Thyroid gland (tissue), 4 donors: ENCODE measurements at places on chromosomes 3 and 15. TPM values are rescaled to one million over a fixed set of nuclear protein-coding genes. Genes with fewer than 3 reads are reported as not detected.

MRAS gene
- total RNA-seq = 56.4 TPM

SLC22A13 gene
- total RNA-seq = 0.54 TPM

MAP2K5 gene
- total RNA-seq = 20.0 TPM

GRCh38 chr3:102714567-102714966, 279.8 kb downstream of the ZPLD1 start:
- H3K27me3 ChIP-seq = no peaks in the 10 kb centered on the region
- no peak for DNase-seq
- H3K4me1 ChIP-seq = no peaks in the 10 kb centered on the region
- no peak overlapping the region for H3K27ac ChIP-seq
- H3K4me3 ChIP-seq = no peak overlapping the region

DNA sequence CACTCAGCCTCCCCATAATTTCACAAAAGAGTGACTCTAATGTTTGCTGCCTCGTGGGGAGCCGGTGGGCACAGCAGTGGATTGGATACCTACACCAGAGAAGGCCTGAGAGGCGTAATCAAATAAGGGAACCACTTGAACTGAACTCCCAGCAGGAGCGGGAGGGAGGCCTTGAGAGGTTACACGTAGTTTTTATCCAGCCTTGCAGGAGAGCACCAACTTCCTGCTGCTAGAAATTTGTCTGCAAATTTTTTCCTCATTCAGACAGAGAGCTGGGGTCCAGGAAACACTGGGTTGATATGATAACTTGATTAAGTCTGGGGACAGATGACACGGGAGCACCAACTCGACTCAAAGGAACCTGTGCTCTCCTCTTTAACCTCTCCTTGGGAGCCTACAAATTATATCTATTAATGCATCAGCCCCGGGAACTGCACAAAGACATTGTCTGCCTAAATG, 69.8 kb downstream of the HES1 start:
- DNase-seq = peak; percentile 70
- H3K4me1 ChIP-seq = peaks cover 52% of the 10 kb centered on the region
- H3K27ac ChIP-seq = peak overlapping the region; percentile 66
- H3K4me3 ChIP-seq = no peak overlapping the region

DNA sequence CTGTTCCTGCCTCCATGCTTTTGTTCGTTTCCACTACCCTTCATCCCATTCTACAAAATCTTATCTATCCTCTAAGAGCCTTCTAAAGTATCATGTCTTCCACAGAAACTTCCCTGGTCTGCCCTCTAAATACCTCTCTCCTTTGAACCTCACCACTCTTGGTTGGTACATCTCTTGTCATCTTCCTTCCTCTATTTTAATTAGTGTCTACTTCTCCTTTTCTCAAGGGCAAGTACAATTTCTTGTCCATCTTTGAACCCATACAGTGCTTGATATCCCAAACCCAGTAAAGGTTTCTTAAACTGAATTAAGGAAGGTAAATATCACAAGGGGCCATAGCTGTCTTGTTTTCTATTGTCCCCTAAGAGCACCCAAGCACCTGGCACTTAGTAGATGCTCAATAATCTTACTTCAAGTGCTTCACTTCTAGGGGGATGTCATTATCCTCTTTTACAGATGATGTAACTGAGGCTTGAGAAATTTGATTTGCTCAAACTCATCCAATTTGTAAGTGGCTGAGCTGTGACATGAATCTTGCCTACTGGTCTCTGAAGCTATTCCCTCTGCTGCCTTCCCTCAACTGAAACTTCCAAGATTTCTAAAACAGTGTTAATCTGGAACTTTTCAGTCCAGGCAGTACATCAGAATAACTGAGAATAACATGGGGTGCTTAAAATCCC, 2.6 kb upstream of the DAPK2 start:
- no peaks in the 10 kb centered on the region for H3K27me3 ChIP-seq
- DNase-seq = no peak
- H3K36me3 ChIP-seq = no peaks in the 10 kb centered on the region
- no peak overlapping the region for H3K4me3 ChIP-seq

DNA sequence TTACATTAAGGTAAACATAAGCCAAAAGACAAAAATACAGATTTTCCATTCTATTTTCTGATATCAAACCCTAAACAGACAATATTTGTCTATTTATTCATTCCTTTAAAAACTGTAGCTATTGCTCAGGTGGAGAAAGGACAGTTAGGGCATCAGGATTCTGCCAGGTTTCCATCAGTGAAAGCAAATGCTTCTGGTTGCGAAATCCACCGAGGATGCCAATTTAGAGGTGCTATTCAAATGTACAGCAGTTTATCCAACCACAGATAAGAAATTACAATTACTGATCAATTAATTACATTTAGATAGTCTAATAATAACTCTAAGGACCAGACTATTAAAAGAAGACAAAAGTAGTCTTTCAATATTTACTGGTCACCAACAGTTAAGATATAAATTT, 3.9 kb downstream of the TOMM70 start:
- peaks cover 17% of the 10 kb centered on the region for H3K4me1 ChIP-seq
- no peak for DNase-seq
- no peak overlapping the region for H3K27ac ChIP-seq
- H3K27me3 ChIP-seq = no peaks in the 10 kb centered on the region

GRCh38 chr3:69490235-69490634, 104.3 kb upstream of the FRMD4B start:
- H3K27me3 ChIP-seq = no peaks in the 10 kb centered on the region
- H3K27ac ChIP-seq = no peak overlapping the region
- H3K4me1 ChIP-seq = peaks cover 34% of the 10 kb centered on the region
- no peak for DNase-seq

DNA sequence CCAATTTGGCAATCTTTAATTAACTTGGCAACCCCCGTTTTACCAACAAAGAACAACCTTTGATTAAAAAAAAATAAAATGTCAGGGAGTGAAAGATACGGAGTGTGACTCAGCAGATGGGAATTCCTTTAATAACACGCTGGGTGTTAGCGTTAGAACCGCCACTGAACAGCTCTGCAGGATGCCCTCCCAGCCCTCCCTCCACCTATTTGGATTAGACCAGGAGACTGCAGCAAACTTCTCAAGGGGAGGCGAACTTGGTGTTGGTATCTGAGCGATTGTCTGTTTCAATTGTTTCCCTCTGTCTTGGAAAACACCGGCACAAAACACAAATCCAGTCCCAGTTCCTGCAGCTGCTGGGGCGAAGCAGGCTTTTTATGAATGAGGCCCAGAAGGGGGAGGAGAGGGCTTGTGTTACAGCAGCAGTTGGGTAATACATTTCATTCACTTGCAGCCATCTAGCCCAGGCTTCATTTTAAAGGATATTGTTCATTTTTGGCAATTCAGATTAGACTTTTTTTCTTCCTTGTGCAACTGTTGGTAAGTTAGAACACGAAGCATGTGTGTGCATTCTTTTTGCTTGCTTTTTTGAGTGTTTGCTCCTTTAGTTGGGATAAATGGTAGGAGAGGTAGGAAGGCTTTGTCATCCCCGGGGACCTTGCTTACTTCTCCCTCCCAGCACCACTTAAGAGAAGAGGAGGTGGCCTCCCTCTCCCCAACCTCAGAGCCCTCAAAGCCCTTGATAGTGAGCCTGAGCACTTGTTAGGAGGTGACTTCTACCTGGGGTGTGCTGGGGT, 152.3 kb downstream of the IGF1R start:
- H3K4me1 ChIP-seq = peaks cover 68% of the 10 kb centered on the region
- no peak overlapping the region for H3K4me3 ChIP-seq
- H3K36me3 ChIP-seq = no peaks in the 10 kb centered on the region
- H3K27me3 ChIP-seq = no peaks in the 10 kb centered on the region
- DNase-seq = peak; percentile 64
- peak overlapping the region; percentile 53 for H3K27ac ChIP-seq

DNA sequence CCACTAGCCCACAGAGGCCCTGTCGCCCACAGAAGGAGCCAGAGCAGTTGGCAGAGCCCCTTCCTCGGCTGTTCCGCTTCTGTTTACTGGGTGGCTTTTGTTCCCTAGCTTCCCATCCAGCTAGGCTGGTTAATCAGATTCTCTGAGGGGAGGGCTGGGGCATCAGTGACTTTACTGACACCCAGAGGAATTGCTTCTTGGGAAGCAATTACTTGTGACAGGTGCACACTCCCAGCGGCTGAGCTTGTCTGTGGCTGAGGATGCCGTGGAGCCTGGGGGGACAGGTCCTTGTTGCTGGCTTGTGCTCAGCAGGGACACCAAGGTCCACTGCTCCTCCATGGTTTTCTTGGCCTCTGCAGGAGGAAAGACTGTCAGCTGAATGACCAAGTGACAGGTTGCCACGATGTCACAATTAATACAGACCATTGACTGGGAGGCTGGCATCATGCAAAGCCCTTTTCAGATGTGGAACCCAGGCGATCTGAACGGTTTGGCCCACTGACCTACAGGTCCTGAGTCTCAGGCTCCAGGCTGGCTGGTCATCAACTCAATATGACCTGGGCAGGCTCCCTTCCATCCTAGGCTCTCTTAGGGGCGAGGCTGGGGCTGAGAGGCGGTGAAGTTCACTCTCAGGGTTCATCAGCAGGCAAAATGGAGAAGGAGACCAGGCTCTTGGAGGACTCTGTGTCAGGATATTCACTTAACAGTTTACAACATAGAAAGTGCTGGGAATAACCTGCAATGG, 31.8 kb upstream of the SFMBT1 start:
- no peak for DNase-seq
- no peak overlapping the region for H3K27ac ChIP-seq
- no peak overlapping the region for H3K4me3 ChIP-seq
- H3K36me3 ChIP-seq = no peaks in the 10 kb centered on the region
- no peaks in the 10 kb centered on the region for H3K27me3 ChIP-seq

- DNase-seq = no peak
- no peaks in the 10 kb centered on the region for H3K4me1 ChIP-seq
- H3K4me3 ChIP-seq = no peak overlapping the region
- H3K27me3 ChIP-seq = no peaks in the 10 kb centered on the region
- H3K27ac ChIP-seq = no peak overlapping the region
- no peaks in the 10 kb centered on the region for H3K36me3 ChIP-seq
Measured at GRCh38 chr3:46995901-46996562, 16.6 kb downstream of the NBEAL2 start.

GRCh38 chr3:45067941-45068340, 41.8 kb downstream of the CLEC3B start:
- H3K27me3 ChIP-seq = no peaks in the 10 kb centered on the region
- H3K4me3 ChIP-seq = no peak overlapping the region
- no peak overlapping the region for H3K27ac ChIP-seq
- H3K4me1 ChIP-seq = no peaks in the 10 kb centered on the region
- no peaks in the 10 kb centered on the region for H3K36me3 ChIP-seq
- no peak for DNase-seq

GRCh38 chr15:70245932-70246622, 148.4 kb upstream of the TLE3 start:
- no peaks in the 10 kb centered on the region for H3K27me3 ChIP-seq
- H3K36me3 ChIP-seq = no peaks in the 10 kb centered on the region
- no peak overlapping the region for H3K27ac ChIP-seq
- H3K4me3 ChIP-seq = no peak overlapping the region
- no peak for DNase-seq

DNA sequence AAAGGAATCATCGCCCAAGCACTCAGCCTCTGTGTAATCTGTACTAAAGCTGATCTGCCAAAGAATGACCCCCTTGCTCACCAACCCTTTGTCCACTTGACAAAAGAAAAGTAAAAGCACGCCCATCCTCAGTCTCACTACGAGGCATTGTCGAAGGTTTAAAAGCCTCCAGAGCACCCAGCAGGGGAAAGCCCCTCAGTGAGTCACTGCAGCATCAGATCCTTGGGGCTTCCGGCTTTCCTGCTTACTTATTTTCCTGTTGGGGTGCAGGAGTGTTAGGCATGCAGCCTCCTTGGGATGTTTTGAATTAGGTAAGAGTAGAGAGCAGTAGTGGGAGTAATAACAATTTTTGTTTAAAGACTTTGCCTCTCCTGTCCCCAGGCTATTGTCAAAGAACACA, 216.1 kb downstream of the MTHFS start:
- H3K36me3 ChIP-seq = no peaks in the 10 kb centered on the region
- H3K4me3 ChIP-seq = no peak overlapping the region
- H3K27ac ChIP-seq = no peak overlapping the region
- DNase-seq = no peak
- no peaks in the 10 kb centered on the region for H3K4me1 ChIP-seq

- no peak overlapping the region for H3K4me3 ChIP-seq
- H3K36me3 ChIP-seq = no peaks in the 10 kb centered on the region
- DNase-seq = no peak
- H3K27me3 ChIP-seq = no peaks in the 10 kb centered on the region
- no peaks in the 10 kb centered on the region for H3K4me1 ChIP-seq
- no peak overlapping the region for H3K27ac ChIP-seq
Measured at GRCh38 chr3:22617372-22617771, 585.8 kb upstream of the UBE2E2 start.

DNA sequence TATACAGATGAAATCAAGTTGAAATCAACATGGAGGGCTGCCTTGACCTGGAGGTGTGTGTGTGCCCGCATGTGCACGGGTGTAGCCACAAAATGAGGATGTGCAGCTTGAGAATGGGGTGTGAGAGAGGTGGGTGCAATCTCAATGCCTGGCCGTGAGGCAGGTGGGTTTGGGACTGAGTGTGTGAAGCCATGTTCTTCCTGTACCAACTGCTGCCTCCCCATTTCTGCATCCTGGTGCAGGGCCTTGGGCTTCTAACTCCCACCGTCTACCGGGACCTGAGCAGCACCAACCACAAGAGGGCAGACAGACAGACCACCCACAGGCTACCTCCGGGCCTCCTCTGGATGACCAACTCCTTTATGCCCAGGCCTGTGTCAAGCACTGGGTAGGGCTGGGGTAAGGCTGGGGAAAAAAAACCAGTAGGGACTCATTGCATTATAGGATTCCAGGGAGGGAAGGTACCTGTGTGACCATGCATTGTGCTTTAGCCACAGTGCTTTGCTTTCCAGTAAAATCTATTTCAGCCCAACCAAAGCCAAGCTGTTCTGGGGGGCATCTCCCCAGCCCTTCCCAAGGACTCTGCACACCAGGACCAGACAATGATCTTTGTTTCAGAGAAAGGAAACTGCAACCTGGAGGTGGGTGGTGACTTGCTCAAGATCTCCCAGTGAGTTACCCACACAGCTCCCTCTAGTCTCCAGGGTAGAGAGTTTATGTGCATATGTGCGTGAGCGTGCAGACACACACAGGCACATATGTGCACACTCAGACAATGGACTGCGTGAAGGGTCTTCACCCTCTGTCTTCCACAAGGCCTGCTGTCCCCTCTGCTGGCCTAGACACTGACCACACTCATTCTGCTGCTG, 162.2 kb upstream of the TLE3 start:
- H3K27ac ChIP-seq = no peak overlapping the region
- H3K36me3 ChIP-seq = no peaks in the 10 kb centered on the region
- no peak overlapping the region for H3K4me3 ChIP-seq
- no peaks in the 10 kb centered on the region for H3K27me3 ChIP-seq
- peaks cover 3% of the 10 kb centered on the region for H3K4me1 ChIP-seq
- no peak for DNase-seq

GRCh38 chr15:60970246-60971170, 258.6 kb downstream of the RORA start:
- H3K36me3 ChIP-seq = no peaks in the 10 kb centered on the region
- no peak overlapping the region for H3K27ac ChIP-seq
- no peak overlapping the region for H3K4me3 ChIP-seq

GRCh38 chr3:127264292-127264691, 23.6 kb downstream of the PRR20G start:
- H3K4me1 ChIP-seq = no peaks in the 10 kb centered on the region
- no peaks in the 10 kb centered on the region for H3K36me3 ChIP-seq
- H3K4me3 ChIP-seq = no peak overlapping the region
- DNase-seq = no peak
- H3K27ac ChIP-seq = no peak overlapping the region

GRCh38 chr15:38647683-38648082, 83.1 kb upstream of the RASGRP1 start:
- no peaks in the 10 kb centered on the region for H3K27me3 ChIP-seq
- no peaks in the 10 kb centered on the region for H3K4me1 ChIP-seq
- no peaks in the 10 kb centered on the region for H3K36me3 ChIP-seq
- no peak for DNase-seq
- H3K4me3 ChIP-seq = no peak overlapping the region
